ENCODE measurements at places on chromosomes 4 and X.

DNA sequence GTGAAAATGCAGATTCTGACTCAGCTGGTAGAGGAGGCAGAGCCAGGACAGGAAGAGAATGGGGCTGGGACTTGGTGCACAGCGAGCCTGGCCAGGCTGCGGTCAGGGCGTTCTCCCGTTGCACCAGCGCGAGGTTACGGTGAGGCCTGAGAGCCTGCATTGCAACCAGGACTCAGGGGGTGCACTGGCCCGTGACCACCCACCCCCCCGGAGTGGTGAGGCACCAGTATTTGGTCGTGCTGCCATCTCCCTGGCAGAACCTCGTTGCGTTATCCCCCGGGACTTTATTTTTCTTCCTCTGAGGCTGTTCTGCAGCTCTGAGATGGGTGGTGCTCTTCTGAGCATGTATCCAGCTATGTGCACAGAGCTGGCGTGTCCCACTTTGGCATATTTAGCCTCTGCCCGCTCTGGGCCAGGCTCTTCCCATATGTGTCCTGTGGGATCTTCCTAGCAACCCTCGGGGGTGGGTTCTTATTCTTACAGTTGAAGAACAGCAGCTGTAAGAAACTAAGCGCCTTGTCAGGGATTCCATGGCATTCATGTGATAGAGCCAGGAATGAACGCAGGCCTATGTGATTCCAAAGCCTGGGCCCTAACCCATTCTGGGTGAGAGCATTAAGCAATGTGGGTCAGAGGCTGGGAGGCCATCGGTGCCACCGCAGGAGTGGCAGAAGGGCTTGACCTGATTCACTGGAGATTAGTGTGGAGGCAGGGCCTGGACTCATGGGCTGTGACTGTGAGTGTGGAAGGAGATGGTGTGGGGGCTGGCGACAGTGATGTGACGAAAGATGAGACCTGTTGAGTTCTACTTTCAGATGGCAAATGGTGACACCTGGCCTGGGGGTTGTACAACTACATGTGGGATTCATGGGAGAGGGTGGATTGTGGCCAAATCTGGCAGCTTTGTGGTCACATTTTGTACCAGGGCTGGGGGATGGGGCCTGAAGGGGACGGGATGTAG, 3.1 kb downstream of the TADA2B start:
- DNase-seq: no peak

- no peak for DNase-seq
These were observed 169.2 kb downstream of the AFAP1 start for GRCh38 chr4:7770224-7771050.

- no peak for DNase-seq
These were observed 529.7 kb upstream of the RPS6KA3 start for GRCh38 chrX:20796450-20796849.

DNA sequence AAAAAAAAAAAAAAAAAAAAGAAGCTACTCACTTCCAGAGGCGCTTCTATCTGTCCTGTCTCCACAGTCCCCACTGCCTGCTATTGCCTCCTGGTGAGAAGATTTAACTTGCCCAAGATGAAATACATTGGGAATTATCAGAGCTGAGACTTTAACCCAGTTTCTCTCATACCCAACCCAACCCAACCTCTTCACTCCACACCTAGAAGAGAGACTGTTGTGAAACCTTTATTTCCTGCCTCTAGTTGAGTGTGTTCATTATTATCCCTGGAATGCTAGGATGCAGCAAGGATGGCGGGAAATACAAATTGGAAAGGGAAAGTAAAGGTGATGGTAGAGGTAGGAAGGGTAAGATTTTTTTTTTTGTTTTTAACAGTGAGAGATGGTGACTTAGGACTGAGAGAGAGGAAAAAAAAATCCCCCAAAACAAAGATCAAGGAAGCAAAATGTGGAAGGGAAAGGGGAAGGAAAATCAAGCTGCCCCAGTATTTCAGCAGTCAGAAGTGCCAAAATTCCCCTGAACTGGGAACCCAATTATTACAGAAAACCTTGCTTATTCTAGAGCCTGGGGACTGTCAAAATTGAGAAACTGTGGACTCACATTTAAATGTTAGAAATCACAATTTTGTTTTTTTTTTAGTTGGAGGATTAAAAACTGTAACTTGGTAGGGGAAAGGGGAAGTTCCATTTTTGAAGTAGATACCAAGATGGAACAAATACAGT, 253.0 kb downstream of the PTTG2 start:
- DNase-seq: no peak

DNA sequence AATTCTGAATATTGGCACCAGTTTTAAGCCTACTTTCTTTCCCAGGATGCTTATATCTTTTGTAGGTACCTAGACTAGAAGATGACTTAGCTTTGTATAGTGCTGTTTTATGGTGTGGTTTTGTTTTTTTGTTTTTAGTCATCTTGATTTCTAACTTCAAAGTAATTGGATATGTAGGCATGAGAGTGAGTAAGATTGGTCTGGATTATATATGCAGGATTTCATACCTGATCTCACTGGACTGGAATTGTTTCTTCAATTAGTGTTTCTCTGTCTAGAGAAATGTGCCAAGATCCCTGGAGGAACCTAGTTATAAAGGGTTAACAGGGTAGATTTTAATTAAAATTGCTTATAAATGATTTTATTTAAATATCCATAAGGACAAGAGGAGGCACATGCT, 23.1 kb downstream of the NAP1L5 start:
- DNase-seq: no peak

DNA sequence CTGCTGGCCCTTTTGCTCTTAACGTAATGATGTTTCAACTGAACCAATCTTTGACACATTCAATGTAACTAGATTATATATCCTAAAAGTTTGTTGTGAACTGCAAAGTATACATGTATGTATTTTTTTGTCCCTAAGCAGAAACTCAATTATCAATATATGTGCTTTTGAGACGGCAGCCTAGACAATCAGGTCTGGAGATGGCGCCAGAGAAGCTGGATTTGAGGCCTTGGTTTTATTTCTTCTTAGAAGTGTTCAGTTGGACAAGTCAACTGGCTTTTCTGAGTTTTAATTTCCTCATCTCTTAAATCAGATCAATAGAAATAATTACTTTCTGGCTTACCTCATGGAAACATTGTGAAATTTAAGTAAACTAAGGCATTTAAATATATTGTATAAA, 62.5 kb downstream of the DCAF8L1 start:
- DNase-seq: no peak

- no peak for DNase-seq
These were observed 119.0 kb downstream of the REELD1 start for GRCh38 chr4:146333187-146333894.

DNA sequence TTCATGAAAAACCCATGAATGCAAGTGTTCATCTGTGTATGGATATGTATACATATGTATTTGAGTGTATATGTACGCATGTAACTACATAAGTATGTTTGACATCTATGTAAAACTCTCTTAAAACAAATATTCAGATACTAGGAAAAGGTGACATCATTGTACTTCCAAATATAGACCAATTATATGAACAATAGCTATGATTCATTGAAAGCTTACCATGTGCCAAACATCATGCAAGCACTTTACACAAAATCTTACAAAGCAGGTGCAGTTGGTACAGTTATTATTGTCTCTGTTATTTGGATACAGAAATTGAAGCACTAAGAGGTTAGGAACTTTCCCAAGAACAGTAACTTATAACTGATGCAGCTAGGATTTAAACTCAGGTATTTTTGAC, 21.4 kb downstream of the MAGEB17 start:
- DNase-seq: no peak

GRCh38 chr4:52822972-52823701, 39.0 kb upstream of the RASL11B start:
- no peak for DNase-seq
